ENCODE measurements at places on chromosomes 3 and 15.
A peak's percentile ranks its signal among the peaks of the same experiment; 100 is the strongest.

GRCh38 chr15:34789326-34789725 is 6.0 kb downstream of the ACTC1 start:
- DNase-seq: no peak

DNA sequence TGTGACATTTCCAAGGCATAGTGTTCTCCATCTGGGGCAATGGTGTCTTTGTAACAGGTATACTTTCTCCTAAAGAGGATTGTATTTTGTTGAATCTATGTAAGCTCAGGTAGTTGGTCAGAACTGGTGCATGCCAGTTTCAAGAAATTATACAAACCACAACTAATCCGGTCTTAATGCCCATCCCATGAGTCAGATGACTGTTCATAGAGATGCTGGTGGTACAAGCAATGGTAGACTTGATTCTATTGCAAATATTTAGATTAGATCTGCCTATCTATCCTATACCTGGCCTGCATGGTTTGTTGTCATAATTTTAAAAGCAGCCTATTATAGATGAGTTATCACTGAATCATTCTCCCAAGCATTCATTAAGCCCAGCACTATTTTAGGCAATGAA is 43.5 kb downstream of the ATP13A5 start:
- no peak for DNase-seq

GRCh38 chr3:61822588-61822987 is 261.2 kb downstream of the PTPRG start:
- DNase-seq: no peak

- no peak for DNase-seq
Measured at GRCh38 chr3:115698851-115699591, 75.7 kb downstream of the GAP43 start.

DNA sequence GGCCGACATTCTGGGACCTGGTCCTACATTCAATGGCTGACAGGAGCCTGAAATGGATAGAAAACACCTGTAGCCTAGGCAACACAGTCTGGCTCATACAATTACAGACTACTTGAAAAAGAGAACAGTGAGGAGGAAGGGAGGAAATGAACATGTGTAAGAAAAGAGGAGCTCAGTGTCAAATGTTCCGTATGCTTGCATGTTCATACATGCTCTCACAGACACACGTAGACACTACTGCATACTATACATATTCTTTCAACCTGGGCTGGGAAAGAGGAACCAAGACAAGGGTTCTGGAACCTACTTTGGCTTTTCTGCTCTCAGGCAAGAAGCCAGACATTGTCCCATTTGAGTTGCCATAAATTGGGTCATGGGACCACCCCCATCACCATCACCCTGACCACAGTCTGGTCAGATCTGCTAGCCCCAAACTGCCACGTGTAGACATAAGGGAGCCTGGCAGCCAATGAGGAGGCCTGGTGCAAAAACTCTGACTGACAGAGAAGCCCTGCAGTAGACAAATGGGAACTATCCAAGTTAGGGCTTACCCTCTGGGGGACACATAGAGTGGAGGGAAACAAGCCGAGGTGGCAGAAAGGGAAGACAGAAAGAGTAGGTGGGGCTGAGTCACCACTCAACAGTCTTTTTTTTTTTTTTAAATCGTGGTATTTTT is 310.0 kb downstream of the SHQ1 start:
- DNase-seq: no peak

DNA sequence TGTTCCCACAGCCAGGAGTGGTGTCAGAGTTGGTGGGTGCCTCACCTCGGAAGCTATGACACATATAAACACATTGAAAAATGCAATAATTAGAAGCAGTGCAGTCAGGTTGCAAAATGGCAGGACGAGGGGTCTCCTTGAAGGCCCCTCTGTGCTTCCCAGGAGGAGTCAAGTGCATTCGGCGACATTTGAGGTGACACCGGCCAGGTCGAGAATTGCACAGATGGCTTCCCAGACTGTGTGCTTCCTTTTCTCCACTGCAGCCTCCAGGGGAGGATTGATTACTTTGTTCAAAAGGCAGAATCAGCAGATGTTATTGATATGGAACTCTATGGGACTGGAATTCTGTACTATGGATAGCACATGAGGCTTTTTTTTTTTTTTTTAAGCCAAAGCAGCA is 163.2 kb downstream of the MINAR1 start:
- DNase-seq: no peak

DNA sequence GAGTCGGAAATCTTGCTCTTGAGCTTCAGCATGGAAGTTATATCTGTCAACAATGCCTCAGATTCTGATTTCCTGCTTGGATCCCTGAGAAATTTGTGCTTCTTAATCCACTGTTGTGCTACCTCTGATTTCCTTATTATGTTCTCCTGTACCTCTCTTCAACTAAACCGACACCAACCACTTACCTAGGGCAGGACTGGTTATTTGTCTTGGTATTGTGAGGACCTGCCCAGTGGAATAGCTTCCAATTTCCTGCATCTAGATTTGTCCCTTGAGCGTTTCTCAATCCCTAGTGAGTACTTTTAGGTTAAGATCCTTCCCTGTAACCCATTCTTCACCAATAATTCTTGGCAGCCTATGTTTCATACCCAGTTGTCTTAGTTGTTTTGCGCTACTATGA is 720.5 kb upstream of the ZNF385D start:
- no peak for DNase-seq

DNA sequence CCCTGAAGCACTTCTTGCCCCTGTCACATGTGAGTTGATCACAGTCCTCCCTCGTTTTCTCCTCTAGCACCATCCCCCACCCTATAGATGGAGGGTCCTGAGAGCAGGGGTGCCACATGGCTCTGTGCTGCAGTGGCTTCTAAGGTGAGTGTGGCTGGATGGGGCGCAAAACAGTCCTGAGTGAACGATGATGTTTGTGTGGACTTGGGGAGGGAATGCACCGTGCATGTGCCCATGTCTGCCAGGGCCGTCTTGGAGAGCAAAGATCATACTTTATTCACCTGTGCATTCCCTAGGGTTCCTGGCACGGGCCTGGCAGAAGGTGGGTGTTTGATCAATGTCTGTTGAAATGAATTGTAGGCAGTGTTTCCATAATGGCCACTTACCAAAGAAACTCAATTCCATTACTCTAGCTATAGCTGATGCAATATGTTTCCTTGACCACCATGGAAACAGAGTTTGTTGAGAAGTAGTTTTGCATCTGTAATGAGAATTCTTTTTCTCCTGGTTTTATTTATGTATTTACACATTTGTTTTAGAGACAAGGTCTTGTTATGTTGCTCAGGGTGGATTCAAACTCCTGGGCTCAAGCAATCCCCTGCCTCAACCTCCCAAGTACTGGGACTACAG is 58.0 kb downstream of the ABTB1 start:
- DNase-seq: no peak

GRCh38 chr3:15716178-15716577 is 81.6 kb downstream of the ANKRD28 start:
- DNase-seq: no peak

DNA sequence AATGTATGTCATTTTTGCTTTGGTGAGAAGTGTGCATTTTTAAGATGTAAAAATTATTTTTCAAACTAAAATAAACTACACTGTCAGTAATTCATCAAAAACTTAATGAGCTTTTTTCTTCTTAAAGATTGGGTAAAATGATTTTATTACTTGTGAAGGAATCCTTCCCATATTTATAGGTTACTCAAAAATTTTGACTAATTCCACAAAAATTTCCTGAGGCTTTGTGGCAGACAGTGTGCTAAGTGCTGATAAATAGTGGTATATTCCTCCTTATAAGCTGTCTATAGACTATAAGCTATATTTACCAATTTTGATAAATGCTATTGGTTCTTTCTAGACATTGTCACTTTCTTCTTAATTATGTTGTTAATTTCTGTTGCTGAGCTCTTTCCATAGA is 284.5 kb upstream of the SEMA6D start:
- no peak for DNase-seq

- DNase-seq: no peak
Measured at GRCh38 chr3:15064299-15064834, 748 bp downstream of the MRPS25 start.

GRCh38 chr3:72492240-72492639 is 356.0 kb downstream of the SHQ1 start:
- no peak for DNase-seq

GRCh38 chr15:95296643-95297042 is 1033.9 kb upstream of the NR2F2 start:
- no peak for DNase-seq

DNA sequence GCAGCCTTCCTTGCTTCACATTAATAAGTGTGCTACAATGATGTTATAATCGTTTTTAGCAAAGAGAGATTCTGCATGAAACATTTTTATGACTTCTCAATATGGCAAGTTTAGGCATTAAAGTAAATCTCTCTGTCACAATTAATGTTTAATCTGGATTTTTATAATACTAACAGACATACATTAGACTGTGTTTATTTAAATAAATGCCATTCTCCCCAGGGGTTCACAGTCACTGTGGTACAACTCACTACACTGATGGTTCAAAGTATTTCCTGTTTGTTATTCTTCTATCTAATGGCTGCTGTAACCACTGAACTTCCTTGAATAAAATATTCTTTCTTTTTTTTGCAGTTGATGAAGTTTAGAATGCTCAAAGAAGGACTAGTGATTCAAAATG is 59.0 kb downstream of the SLC12A1 start:
- no peak for DNase-seq

GRCh38 chr3:180117381-180118163 is 80.8 kb upstream of the PEX5L start:
- no peak for DNase-seq

DNA sequence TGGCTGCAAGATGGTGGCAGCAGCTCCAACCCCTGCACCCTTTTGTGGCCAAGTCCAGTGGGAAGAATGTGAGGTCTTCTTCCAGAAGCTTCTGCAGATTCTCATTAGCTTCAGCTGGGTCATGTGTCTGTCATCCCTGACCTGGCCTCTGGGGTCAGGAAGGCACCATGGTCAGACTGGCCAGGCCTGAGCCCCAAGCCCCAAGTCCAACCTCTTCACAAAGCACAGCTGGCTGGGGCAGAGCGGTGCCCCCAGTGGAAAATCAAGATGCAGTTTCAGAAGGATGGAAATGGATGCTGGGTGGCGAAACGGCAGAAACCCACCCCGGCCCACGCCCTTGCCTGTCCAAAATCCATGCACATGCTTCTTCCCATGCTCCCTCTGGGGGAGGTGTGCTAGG is 15.9 kb upstream of the GATA2 start:
- DNase-seq: no peak

GRCh38 chr15:100457201-100457600 is 71.5 kb downstream of the CERS3 start:
- DNase-seq: peak; percentile 52

- DNase-seq: no peak
Measured at GRCh38 chr15:69979783-69980182, 117.9 kb downstream of the TLE3 start.

DNA sequence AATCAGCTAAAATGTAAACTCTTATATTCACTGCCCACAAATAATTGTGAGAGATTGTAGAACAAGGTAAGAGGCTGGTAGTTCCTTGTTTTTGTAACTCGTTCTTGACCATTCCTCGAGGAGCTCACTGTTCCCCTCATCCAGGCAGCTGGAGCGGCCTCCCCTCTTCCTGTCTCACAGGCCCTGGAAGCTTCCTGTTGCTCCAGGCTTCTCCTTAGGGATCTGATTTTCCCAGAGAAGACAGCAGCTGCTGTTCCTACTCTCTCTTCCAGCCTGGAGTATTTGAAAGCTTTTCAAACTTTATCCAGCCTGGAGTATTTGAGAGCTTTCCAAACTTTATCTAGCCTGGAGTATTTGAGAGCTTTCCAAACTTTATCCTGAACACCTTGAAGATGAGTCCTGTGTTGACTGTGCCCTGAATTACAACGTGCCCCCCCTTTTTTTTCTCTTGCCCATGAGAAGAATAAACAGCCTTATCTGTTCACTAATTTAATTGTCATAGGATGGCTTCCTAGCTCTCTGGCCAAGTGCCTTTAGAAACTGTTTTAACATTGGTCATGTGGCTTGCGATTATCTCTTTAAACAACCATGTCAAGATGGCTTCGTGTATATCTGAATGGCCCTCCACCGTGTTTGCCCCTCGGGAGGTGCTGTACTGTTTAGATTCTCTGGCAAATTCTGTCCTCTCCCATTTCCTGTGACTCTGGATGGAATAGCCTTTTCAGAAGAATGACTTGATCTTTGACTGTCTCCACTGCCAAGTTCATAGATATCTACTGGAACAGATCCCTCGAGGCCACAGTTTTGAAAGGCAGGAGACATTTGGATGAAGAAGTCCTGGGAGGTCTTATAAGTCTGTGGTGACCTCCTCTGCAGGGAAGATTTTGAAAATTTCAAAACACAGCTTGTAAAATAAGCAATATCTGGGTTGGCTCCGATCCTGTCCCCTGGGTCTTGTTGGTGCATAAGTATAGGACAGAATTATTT is 4.8 kb downstream of the ADAMTSL3 start:
- no peak for DNase-seq

GRCh38 chr3:141049681-141050080 is 1.5 kb upstream of the SPSB4 start:
- no peak for DNase-seq

DNA sequence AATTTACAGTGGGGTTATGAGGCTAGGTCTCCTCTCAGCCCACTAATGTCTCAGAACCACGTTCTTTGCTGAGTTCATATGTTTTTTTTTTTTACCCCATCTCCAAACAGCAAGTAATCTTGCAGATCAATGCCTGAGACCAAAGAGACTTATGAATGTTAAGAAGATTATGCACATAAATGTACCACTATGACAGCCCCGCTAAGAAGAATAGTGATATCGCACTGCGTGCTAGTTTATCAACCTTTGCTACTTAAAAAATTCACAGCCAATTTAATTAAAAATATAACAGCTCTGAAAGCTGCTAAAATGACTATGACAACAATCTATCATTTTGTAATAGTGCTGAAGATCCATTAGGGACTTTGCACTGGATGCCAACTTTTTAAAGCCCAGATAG is 739.0 kb upstream of the CFAP20DC start:
- DNase-seq: no peak

DNA sequence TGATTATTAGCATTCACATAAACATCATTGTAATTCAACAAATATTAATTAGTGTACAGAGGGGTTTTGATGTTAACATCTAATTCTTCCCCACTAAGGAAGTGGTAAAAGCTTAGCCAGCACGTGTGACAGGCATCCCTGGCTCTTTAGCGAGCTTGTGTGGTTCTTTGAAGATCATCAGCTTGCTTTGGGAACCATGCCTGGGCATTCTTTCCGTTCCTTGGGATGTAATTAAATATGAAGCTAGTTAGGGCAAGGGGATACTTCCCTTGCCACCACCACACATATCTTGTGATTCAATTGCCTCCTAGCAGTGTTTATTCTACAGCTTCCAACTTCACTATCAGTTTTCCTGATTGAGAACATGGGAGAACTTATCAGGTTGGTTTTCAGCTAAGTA is 246.5 kb downstream of the MYRIP start:
- no peak for DNase-seq

GRCh38 chr3:42149975-42150374 is 58.8 kb downstream of the TRAK1 start:
- no peak for DNase-seq
